ENCODE measurements at places on chromosomes 5 and 9.

- no peak for DNase-seq
Measured at GRCh38 chr5:43691275-43691674, 88.3 kb downstream of the NNT start.

- peak; percentile 52 for DNase-seq
Measured at GRCh38 chr9:75265525-75265972, 177.2 kb downstream of the OSTF1 start.

- DNase-seq: no peak
Measured at GRCh38 chr9:38277601-38278200, 114.8 kb upstream of the ALDH1B1 start.

- no peak for DNase-seq
Measured at GRCh38 chr9:119453980-119454379, 84.7 kb upstream of the BRINP1 start.

DNA sequence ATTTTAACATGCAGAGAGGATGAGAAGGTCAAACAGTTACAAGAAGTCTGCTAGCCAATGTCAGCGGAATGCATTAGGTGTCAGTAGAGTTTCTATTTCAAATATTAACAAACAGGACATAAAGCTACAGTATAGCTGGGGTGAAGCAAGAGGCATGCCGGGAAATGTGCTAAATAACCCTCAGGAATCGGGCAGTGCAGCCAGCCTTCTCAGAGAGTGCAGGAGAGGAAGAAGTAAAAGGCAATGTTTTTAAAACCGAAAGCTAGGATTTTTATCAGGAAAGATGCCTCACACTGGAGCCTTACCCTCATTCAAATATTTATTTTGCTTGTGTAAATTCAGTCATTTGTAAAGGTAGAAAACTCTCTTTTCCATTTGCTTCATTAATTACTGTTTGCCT is 59.1 kb upstream of the SH3GL2 start:
- no peak for DNase-seq

DNA sequence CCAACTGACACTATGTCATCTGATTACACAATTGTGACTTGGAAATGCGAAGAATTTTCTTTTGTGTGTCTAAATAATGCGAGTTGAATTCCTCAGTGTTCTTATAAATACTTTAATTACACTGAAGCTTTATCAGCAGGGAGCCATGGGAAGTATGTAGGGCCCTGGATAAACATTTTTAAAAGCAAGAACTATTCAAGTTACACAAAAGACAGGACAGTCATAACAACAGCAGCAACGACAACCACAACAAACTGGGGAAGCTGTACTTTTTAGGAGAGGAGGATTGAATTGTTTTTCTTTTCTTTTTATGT is 250.3 kb upstream of the ZNF608 start:
- DNase-seq: no peak

DNA sequence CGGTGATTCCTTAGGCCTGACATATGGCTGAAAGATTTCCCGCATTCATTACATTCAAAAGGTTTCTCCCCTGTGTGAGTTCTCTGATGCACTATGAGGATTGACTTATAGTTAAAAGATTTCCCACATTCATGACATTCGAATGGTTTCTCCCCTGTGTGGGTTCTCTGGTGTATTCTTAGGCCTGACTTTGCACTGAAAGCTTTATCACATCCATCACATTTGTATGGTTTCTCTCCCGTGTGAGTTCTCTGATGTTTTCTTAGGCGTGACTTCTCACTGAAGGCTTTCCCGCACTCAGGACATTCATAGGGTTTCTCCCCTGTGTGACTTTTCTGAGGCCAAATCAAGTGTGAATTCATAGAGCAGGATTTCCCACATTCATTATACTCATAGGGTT is 35.8 kb downstream of the ZNF782 start:
- DNase-seq: no peak

DNA sequence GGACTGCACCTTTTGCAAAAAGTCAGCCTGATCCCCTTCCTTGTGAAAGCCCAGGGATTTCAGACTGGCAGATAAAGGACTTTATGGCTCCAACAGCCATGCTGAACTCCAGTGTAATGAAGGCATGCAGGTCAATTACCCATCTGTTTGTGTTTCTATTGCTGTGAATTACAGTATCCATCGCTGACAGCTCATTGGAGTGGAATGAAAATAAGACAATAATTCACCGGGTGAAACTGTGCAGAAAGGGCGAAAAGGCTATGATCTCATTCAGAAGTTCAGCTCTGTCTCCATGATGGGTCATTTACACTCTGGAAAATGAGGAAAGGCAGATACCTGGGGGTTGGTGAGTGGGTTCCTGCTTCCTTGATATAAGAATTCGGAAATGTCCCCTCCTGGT is 148.0 kb downstream of the BRINP1 start:
- DNase-seq: no peak

- no peak for DNase-seq
Measured at GRCh38 chr9:17622141-17622540, 43.3 kb downstream of the SH3GL2 start.

GRCh38 chr9:15401266-15401665 is 21.4 kb upstream of the SNAPC3 start:
- DNase-seq: no peak

- no peak for DNase-seq
Measured at GRCh38 chr9:131698618-131698985, 41.3 kb downstream of the RAPGEF1 start.

- no peak for DNase-seq
Measured at GRCh38 chr5:154708846-154709245, 46.3 kb upstream of the LARP1 start.

- DNase-seq: no peak
Measured at GRCh38 chr5:128224336-128224735, 140.8 kb downstream of the SLC12A2 start.

GRCh38 chr5:60961685-60962084 is 16.7 kb downstream of the NDUFAF2 start:
- DNase-seq: no peak

DNA sequence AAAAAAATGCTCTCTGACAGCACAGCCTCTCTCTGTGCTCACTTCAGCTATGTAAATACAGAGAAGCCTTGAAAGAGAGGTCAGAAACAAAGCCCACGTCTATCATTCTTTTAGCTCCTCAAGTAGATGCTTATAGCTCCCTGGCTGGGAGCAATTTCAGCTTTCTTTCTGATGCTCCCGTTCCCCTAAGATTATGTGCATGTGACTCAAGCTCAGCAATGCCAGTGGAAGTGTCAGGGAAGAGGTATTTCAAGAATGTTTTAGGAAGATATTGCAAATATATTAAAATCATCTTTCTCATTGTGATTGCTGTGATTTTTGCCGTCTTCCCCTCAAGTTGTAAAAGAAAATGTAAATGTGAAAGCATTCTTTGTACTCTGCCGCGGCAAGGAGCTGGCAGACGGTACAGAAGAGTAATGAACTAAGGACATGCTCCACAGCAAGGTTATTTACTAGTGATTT is 1353.7 kb upstream of the ACO1 start:
- DNase-seq: no peak
